ENCODE measurements at places on chromosomes 6 and 20.

DNA sequence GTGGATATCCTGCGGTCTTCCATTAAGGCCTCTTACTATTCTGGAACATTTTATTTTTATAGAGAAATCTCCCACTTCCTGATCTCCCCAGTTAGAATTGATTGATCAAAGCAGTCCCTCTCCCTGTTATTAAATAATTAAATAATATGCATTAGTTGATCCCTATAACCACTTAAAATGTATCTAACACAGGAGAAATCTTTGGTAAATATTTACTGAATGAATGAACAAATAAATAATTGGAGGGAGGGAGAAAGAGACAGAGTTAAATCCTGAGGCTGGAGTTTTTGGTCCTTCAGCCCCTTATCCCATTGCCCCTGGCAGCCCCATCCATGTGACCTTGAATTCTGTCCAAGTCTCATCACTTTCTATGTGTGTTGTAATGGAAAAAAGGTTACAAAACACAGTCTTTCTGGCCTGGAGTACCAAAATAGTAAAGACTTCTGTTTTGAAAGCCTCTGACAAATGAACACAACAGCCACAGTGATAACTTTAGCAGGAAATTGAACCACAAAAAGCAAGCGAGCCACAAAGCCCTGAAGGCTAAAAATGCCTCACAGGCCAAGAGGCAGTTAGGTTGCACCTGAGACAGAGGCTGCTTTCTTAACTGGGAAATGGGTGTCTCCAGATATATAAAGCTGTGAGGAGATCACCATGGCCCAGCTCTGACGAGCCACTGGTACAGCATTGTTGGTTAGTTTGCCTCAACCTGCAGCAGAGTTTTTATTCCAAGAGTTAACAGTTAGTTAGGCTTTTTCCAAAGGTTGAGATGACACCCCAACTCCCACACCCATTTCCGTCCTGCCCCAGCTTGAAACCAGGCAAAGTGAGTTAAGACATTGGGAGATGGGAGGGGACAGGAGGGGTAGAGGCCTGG, 11.3 kb downstream of the NT5E start:
- DNase-seq = no peak

DNA sequence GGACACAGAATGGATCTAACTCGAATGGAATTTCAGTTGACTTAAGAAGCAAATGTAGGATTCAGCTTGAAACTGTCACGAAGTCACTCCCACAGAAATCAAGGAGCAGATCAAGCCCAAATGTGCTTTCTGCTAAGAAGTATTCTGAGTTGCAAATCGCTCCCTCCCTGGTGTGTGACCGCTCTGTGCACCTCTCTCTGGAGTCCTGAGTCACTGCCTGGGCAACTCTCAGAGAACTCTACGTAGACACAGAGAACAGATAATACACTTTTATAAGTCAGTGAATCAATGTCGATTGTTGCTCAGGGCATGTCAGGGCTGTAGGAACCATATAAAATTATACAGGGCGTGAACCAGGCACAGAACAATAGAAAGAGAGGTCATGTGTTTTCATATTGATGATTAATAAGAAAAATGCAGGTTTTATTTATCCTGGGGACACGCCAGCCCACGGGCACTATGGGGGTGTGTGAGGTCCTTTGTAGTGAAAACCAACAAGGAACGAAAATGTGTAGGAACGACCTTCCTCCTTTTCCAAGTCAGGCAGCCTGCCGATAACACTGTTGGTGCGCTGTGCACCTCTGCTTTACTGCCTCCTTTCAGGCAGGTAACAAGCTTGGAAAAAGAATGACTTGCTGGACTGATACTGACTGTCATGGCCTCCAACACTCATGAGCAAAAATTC, 248.1 kb upstream of the FOXQ1 start:
- DNase-seq = no peak

DNA sequence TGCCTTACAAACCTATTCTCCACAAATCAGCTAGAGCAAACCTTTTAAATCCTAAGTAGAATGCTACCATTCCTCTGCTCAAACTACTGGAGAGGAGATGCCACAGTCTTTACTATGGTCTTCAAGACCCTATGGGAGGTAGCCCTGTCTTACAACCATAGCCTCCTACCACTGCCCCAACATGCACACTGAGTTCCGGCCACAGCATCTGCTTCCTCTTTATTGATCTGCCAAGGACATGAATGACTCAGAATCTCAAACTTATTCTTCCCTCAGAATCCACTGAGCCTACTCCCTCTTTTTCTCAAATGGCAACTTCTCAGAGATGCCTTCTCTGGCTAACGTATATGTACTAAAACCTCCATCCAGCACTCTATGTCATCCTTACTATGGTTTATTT, 12.2 kb upstream of the ANKEF1 start:
- DNase-seq = no peak

DNA sequence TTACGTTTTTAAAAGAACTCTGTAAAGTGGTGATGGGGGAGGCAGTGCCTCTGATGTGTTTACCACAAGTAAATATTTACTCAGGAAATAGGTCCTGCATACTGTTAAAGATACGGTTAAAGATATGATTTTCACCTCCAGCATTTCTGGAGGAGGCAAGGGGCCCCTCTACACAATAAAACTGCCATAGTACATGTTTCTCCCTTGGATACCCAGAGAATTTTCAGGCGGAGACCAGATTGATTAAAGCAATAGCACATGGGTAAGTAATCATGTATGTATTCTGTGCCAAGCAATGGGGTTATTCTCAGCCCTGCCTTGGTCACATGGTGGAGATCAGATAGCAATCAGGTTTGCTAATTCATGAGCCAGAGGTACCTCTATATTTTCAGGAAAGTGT, 9.6 kb downstream of the RIPOR2 start:
- no peak for DNase-seq

DNA sequence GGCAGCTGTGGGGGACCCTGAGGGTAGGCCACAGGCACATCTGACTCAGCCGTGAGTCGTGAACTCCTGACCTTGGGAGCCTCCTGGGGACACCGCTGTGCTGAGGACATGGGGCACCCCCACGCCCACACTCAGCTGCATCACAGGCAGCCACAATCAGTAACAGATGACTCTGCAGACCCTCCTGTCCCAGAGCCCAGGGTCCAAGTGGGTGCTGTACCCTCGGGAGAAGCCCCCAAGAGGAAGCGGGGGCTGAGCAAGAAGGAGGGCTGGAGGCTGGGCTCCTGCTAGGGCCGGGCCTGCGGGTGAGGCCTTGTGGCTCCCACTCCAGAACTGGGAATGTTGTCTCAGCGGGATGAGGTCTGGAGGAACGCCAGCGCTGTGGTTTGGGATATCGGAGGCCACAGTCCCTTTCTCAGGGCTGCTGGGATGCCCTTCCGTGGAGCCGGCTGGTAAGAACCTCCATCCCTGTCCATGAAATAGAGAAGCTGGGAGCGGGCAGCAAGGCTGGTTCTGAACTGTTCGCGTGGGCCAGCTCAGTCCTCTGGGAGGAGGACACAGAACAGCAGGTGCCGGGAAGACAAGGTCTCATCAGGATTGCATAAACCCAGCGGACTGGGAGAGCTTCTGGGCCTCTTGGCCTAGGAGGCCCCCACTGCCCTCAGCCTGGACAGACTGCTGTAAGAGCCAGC, 3.1 kb upstream of the LAMA5 start:
- DNase-seq = no peak

- no peak for DNase-seq
Observed at GRCh38 chr6:133394630-133395029, 153.5 kb downstream of the EYA4 start.

- DNase-seq = no peak
Observed at GRCh38 chr6:129989396-129989795, 29.0 kb upstream of the L3MBTL3 start.

GRCh38 chr6:16490616-16491015, 252.2 kb downstream of the GMPR start:
- DNase-seq = no peak

GRCh38 chr6:167552961-167553735, 228.3 kb downstream of the TTLL2 start:
- DNase-seq = peak; percentile 28

- DNase-seq = no peak
Observed at GRCh38 chr6:36906539-36907325, 21.0 kb downstream of the C6orf89 start.

GRCh38 chr6:166820070-166820469, 136.3 kb downstream of the RNASET2 start:
- DNase-seq = no peak

- DNase-seq = no peak
Observed at GRCh38 chr6:134410541-134410940, 92.6 kb upstream of the SGK1 start.

- DNase-seq = no peak
Observed at GRCh38 chr6:158396136-158396535, 83.9 kb downstream of the TULP4 start.

DNA sequence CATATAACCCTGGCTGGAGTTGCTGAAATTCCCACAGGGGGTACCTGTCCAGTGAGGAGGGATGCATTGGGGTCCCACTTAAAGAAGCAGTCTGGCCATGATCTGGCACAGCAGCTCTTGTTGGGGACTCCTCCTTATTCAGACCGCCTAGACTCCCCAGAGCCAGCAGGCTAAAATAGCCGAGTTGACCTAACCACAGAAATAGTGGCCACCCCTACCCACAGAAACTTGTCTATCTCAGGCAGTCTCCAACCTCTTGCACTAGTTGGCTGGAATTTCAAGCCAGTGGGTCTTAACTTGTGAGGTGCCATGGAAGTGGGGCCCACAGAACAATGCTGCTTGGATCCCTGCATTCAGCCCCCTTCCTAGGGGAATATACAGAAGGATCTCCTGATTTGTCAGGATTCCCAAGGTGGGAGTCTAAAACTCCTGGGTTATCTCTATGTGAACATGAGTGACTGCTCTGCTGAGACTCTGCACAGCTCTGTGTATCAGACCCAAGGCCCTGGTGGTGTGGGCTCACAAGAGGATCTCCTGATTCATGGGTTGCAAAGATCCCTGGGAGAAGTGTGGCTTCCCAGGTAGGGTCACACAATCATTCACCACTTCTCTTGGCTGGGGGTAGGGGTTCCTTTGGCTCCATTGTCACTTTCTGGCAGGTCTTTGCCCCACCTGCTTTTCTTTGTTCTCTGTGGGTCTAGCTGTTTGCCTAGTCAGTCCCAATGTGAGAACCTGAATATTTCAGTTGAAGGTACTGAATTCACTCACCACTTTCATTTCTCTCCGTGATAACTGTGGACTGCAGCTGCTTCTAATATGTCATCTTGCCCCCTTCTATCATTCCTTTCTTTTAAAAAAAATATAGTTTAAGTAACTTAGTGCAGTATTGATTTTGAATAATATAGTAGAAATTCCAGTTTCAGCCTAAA, 65.5 kb upstream of the CLVS2 start:
- no peak for DNase-seq

- DNase-seq = no peak
Observed at GRCh38 chr20:23651117-23651516, 13.4 kb upstream of the CST3 start.

DNA sequence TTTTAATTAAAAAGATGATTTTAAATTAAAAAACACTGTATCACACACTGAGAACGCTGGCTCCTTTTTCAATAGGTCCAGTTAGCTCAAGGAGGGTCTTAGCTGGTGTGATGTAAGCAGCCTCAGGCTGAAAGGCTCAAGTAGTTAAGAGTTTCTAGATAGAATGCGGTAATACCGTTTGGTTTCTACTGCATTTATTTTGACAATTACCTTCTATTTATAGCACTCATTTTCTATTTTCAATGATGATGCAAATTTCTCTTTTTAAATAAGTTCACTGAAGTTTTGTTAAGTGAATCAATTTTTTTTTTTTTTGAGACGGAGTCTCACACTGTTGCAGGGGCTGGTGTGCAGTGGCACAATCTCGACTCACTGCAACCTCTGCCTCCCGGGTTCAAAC, 87.1 kb downstream of the PREX1 start:
- DNase-seq = no peak

GRCh38 chr20:41627001-41627495, 8.9 kb upstream of the CHD6 start:
- no peak for DNase-seq

DNA sequence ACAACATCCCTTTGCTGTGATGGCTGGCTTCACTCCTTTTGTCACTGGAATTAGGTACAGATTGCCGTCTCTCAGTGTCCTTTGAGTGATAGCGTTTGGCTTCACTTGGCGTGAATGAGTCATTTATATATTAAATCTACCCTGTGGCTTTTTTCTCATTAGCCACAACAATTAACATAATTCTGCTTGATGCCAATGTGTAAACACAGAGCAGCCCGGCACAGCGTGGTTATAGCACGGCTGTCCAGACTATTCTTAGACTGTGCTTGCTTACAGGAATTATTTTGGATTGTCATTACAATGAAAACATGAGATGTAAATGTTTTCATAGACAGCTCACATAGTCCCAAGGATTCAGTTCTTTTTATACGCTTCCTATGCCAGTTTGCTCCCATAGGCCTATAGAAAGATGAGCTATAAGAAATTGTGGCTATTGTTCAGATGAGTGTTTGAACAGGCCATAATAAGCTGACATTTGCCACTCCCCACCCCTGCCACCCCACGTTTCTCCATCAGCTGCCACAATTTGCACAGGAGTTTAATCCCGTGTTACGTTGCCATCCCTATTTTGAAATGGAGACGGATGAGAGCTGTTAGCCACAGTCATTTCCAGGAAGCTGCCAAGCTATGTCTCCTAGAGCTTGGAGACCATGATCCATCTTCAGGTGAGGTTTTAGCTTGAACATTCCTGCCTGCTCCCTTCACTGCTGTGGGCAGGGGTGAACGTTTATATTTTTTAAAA, 65.9 kb downstream of the PPP1R14C start:
- DNase-seq = no peak

DNA sequence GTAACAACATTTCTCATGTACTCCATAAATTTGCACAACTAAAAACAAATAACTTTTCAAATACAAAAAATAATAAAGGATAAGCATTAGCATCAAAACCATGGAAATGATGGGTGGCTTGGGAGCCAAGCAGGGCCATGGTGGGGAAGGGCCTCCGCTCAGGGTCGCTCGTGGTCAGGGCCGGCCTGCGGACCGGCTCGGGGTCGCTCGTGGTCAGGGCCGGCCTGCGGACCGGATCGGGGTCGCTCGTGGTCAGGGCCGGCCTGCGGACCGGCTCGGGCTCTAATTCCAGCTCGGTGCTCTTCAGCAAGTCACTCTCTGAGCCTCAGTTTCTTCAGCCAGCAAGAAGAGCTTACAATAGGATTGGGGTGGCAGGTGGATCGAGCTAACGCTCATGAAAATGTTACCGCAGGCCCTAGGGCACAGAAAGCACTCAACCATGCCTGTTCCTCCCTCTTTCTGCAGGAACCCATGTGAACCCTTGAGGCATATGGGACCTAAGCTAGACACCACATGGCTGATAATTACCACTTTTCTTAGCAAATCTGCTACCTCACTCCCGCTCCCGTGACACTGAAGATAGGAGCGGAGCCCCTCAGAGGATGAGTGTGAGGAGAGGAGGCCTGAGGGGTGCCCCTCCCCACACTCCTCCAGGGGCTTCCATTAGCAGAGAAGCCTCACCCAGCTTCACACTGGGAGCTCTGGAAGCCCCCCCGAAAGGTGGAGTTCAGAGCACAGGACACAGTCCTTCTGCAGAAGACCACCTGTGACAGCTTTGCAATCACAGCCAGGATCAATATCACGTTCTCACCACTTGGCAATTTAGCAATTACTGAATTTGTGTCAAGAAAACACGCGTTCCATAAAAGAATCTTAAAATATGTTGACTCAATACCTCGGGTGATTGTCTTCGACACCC, 103.0 kb downstream of the PSMB1 start:
- no peak for DNase-seq

- DNase-seq = no peak
Observed at GRCh38 chr20:56018716-56019115, 13.4 kb upstream of the CBLN4 start.

- DNase-seq = no peak
Observed at GRCh38 chr20:38186788-38187221, 21.7 kb upstream of the TGM2 start.

- peak; percentile 71 for DNase-seq
Observed at GRCh38 chr6:138692058-138692977, 81.3 kb upstream of the CCDC28A start.

Measured in upper lobe of left lung (tissue), 6 donors.